ENCODE measurements at places on chromosomes 2 and 18.

- no peak for DNase-seq
Measured at GRCh38 chr2:123738643-123739042, 286.4 kb upstream of the CNTNAP5 start.

DNA sequence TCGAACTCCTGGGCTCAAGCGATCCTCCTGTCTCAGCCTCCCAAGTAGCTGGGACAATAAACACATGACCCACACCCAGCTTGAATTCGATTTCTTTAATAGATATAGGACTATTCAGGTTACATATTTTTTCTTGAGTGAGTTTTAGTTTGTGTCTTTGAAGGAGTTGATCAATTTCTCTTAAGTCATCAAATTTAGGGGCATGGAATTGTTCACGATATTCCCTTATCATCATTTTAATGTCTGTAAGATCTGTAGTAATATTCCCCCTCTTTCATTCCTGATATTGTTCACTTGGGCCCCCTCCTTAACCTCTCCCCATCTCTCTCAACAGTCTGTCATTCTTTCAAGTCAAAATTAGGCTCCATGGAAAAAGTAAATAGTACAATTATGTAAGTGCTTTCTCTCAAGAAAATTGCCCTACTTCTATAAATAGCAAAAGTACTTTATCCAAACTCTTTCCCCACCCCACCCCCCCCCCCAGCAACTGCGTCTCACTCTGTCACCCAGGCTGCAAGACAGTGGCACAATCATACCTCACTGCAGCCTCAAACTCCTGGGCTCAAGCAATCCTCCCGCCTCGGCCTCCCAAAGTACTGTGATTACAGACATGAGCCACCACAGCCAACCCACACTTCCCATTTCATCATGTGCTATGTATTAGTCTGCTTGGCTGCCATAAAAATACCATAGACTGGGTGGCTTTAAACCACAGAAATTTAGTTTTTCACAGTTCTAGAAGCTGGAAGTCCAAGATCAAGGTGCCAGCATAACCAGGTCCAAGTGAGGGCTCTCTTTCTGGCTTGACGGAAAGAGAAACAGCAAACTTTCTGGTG, 20.1 kb downstream of the WDR33 start:
- no peak for DNase-seq

GRCh38 chr2:100853909-100854810, 34.2 kb downstream of the NPAS2 start:
- DNase-seq = no peak

DNA sequence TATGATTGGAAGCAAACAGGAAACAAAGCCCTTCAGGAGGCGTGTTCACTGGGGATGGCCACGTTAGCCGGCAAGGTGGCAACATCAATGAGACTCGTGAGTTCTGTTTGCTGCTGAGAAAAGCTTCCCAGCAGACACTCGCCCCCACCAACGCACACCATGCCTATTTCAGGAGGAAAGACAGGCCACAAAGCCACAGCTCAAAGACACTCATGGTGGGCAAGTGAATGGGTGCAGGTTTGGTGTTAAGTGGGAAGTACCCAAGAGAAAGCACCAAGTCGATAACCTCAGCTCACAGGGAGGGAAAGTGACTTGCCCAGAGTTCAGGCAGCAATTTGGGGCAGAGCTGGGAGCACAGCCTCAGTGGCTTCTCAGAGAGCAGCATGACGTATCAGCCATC, 10.5 kb upstream of the MTERF4 start:
- DNase-seq = no peak

- peak; percentile 97 for DNase-seq
Measured at GRCh38 chr2:119366649-119367471, at the start of the genes C2orf76 and DBI. Gene C2orf76 (minus strand): TSS chr2:119366834. CDS start chr2:119339959, 26,875 bp downstream. Gene DBI (plus strand): TSS chr2:119366977. CDS start chr2:119367052, 75 bp downstream.

- DNase-seq = no peak
Measured at GRCh38 chr2:174442546-174443510, 44.0 kb downstream of the GPR155 start.

GRCh38 chr2:27747827-27748352, 23.6 kb upstream of the MRPL33 start:
- DNase-seq = no peak

DNA sequence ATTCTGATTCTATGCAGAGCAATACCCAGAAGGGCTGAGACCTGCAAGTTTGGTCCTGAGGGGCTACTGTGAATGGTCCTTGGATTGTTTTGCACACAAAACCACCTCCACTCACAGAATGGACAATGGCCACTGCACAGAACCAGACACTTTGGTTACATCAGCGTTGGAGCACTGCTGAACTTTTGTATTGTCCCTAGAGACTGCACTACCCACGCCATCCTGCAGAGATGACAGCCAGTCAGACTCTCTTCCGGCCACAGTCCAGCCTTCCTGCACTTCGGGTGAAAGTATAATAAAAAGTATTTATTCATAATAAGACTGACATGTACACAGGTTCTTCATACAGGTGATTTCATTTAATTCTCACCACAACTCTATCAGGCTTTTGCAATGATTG, 35.7 kb downstream of the CELF4 start:
- DNase-seq = no peak

DNA sequence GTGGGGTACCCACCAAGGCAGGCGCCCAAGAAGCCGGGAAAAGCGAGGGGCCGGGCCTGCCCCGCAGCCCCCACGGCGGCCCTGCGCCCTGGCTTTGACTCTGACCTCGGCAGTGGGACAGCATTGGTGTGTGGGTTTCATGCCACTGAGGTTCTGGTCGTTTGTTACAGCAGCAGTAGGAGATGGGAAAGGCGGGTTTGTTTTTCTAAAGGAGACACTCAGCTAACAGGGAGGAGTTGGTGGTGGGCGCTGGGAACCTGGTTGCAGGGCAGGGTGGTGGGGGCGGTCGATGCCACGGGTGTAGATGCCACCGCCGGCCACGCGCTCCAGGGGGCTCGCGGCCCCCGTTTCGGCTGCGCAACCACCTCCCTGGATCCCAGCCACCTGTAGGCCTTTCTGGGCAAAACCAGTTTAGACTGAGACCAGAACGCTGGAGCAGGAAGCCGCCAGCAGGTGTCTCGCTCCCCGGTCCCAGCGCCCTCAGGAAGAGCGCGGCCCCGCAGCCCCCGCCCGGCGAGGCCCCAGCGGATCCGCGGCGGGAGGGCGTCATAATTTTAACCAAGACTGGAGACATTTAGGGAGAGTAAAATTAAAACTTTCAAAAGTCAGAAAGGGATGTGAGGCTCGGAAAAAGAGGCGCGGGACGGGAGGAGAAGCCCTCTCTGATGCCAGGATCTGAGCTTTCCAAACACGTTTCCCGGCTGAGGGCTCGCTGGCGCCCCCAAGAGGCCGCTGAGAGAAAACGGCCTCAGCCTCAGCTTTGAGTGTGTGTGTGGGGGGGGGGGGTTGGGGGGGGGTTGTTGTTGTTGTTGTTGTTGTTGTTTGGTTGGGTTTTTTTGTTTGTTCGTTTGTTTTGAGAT, 17.4 kb downstream of the CIDEA start:
- peak; percentile 91 for DNase-seq

DNA sequence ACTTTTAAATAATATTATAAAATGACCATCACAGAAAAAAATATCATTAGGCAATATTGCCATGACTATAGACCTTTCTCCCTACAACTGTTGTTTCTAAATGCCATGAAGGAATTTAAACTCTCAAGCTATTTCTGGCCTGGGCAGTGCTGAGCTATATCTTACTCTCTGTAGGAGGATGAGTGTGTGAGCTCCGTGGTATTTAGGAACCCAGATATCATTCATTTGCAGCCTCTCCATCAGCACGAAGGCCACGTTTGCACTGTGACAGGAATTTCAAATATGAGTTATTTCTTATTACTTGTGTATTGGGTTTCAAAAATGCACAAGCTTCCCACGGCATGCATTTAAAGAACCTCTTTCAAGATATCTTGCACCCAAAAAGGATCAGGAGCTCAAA, 35.0 kb upstream of the SOX11 start:
- DNase-seq = no peak

DNA sequence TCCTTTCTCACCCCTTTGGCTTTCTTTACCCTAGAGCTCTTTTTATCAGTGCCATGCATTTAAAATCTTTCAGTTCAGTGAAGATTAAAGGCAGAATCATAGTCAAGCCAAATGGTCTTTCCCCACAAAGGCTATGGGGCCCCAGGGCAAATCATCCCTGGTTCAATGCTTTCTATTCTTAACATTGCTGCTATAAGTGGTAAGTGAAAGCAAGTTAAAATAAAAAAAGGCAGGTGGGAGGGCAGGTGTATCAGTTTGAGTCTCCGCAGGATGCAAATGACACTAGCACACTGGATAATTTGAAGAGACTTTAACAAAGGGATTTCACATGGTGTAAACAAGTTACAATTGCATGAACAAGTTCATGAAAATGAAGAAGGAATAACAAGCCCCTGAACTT, 757.4 kb downstream of the SATB2 start:
- peak; percentile 43 for DNase-seq

- no peak for DNase-seq
Measured at GRCh38 chr18:39942702-39943101, 2012.3 kb upstream of the PIK3C3 start.

- no peak for DNase-seq
Measured at GRCh38 chr2:169365029-169365480, 2.7 kb upstream of the LRP2 start.

DNA sequence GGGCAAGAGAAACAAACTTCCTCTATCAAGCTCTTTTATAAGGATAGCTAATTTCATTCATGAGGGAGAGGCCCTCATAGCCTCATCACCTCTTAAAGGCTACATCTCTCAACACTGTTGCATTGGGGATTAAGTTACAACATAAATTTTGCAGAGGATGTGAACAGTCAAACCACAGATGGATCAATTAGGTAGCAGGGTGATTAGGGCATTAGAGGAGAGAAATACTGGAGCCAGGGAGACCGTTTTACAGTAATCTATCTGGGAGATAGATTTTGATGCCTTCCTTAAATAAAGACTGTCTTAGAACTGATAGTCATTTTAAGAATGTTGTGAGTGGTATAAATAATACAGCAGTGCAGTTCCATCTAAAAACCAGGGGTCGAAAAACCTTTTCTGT, 258.9 kb downstream of the DCC start:
- DNase-seq = no peak

DNA sequence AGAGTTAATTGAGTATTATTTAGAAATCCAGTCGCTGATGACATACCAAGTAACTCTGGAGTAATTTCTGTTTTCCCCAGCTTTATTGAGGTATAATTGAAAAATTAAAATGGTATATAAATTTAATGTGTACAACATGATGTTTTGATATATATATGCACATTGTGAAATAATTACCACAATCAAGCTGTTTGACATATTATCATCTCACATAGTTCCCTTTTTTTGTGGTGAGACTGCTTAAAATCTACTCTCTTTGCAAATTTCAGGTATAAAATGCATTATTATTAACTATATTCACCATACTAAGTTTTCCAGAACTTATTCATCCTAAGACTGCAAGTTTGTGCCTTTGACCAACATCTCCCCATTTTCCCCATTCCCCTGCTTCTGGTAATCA, 25.0 kb upstream of the SPAG16 start:
- DNase-seq = no peak

- DNase-seq = no peak
Measured at GRCh38 chr2:40507432-40507831, 55.5 kb upstream of the SLC8A1 start.

GRCh38 chr2:28325567-28326468, 66.8 kb upstream of the FOSL2 start:
- DNase-seq = no peak

DNA sequence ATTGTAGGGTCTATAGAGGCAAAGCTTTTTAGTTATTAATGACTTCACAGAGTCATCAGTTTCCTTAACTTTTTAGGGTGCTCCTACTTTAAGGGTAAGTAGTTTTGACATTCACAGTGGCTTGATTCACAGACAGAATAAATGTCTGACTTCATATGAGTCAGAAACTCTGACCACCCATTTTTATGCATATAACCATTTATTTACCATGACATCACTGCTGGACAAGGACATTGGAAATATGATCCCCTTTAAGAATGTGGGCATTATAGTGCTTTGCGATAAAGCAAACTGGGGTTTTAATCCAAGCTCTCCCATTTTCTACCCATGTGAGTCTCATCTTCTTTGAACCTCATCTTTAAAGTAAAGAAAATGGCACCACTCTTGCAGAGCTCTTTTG, 162.0 kb upstream of the MC4R start:
- DNase-seq = no peak

GRCh38 chr2:189143925-189144324, 35.6 kb downstream of the COL5A2 start:
- DNase-seq = no peak

DNA sequence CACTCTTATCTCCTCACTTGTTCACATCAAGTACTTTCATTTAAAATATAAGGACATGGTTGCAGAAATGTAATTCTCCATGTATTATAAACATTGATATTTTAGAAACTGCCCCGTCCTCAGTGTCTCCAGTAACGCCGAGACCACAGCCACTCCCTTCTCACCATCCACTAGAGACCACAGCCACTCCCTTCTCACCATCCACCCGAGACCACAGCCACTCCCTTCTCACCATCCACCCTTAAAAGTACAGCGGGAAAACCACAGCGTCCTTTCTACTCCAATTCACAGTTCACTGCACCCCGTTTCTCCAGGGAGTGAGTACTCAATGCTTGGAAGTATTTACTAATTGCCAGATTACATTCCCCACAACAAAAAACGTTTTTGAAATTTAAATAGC, 1452.2 kb upstream of the ACVR2A start:
- DNase-seq = no peak

Data from retina (tissue), 1 donor.